ENCODE measurements at places on chromosomes 7 and 10. TPM values are rescaled to one million over a fixed set of nuclear protein-coding genes. Genes with fewer than 3 reads are reported as not detected.

DNA sequence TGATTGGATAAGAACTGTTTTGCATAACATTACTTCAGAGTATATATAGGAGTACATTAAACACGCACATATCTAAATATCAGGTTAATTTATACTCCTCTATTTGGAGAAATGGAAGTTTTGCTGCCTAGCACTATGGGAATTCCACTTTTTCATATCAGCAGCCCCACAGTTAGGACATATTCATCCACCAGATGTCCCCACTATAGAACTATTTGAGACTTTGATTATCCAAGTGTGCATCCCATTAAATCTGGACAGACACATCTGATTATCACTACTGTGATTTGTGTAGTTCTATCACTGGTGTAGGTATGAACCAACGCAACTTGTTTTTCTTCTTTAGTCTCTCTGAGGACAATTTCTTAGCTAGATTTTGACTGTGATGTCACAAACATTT lies 345.7 kb downstream of the THSD7A start:
- no peak for DNase-seq
- H3K27me3 ChIP-seq, result no peaks in the 10 kb centered on the region
- H3K4me3 ChIP-seq, result no peak overlapping the region
- H3K27ac ChIP-seq, result no peak overlapping the region
- H3K4me1 ChIP-seq, result no peaks in the 10 kb centered on the region

DNA sequence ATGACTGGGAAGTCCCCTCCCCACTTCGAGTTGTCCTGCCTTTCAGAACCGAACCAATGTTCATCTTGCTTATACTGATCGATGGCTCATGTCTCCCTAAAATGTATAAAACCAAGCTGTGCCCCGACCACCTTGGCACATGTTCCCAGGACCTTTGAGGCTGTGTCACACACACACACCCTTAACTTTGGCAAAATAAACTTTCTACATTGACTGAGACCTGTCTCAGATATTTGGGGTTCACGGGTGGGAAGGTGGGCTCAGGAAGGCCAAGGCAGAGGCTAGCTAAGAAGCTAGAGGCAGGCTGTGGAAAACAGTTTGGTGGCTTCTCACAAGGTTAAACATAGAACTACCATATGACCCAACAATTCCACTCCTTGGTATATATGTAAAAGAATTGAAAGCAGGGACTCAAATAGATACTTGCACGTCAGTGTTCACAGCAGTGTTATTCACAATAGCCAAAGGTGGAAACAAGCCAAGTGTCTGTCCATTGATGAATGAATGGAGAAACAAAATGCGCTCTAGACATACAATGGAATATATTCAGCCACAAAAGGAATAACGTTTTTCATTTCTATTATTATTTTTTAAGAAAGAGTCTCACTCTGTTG lies 15.4 kb downstream of the PRF1 start:
- H3K4me1 ChIP-seq, result peaks cover 3% of the 10 kb centered on the region
- H3K36me3 ChIP-seq, result no peaks in the 10 kb centered on the region
- peaks cover 37% of the 10 kb centered on the region for H3K27me3 ChIP-seq
- H3K4me3 ChIP-seq, result no peak overlapping the region

GRCh38 chr10:53754596-53755250 lies 982.1 kb upstream of the MBL2 start:
- no peak overlapping the region for H3K4me3 ChIP-seq
- no peak for DNase-seq
- no peaks in the 10 kb centered on the region for H3K27me3 ChIP-seq
- H3K36me3 ChIP-seq, result no peaks in the 10 kb centered on the region
- no peak overlapping the region for H3K27ac ChIP-seq

The HYAL4 gene
- not detected for total RNA-seq

The SLC26A3 gene
- total RNA-seq, result not detected

The GIMAP5 gene
- total RNA-seq, result not detected

The CALY gene
- total RNA-seq, result not detected
